Panc1 (cell line): ENCODE measurements at places on chromosomes 13 and 19.

GRCh38 chr19:55209693-55210472 is 582 bp upstream of the PTPRH start:
- DNase-seq = peak; percentile 99

GRCh38 chr19:43749898-43750297 is 4.9 kb downstream of the SMG9 start:
- no peak for DNase-seq

DNA sequence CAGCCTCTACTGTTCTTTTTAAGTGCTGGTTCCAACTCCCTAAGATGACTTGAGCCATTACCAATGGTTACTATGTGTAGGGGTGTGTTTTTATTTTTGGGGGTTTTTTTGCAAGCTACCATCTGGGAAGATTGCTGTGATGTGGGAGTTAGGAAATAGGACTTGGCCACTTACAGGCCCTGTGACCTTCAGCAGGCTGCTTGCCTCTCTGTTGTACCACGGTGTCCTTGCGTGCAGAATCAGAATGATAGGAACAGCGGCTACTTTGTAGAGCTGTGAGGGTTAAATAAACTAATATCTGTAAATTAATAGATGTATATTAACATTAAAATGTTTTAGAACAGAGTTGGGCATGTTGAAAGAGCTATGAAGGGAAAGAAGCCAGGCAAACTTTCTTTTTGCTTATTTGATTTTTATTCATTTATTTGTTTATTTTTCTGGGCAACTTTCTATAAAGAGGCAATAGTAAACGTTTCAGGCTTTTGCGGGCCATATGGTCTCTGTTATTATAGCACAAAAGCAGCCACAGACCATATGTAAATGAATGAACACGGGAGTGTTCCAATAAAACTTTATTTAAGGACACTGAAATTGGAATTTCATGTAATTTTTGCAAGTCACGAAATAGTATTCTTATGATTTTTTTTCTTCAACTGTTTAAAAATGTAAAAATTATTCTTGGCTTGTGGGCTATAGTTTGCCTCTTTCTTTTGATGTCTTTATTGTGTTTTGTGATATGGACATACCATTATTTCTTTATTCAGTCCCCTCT is 26.4 kb upstream of the EHD2 start:
- no peak for DNase-seq

GRCh38 chr13:39259371-39260140 is 221.3 kb downstream of the NHLRC3 start:
- DNase-seq = no peak

GRCh38 chr19:1125601-1126467 is 22.0 kb downstream of the GPX4 start:
- DNase-seq = no peak

DNA sequence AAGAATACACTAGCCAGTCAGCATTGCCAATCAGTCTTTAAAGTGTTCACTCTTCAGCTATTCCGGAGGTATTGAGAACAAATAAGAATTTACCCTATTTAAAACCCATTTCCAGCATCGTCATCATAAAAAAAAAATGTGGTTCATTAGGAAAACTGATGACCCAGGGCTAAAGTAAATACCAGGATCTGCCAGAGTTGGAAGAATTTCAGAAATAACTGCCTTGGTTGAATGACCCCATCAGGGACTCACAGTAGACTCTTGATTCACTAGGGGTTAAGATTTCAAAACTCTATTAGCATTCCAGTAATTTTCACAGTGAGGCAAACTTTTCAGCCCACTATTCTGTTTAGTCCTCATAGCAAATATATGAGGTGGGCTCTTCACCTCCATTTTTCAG is 377.0 kb downstream of the ITGBL1 start:
- no peak for DNase-seq
